ENCODE measurements at places on chromosomes 7 and 10.

- DNase-seq, result no peak
Observed at GRCh38 chr7:111682588-111683340, 120.5 kb upstream of the IMMP2L start.

DNA sequence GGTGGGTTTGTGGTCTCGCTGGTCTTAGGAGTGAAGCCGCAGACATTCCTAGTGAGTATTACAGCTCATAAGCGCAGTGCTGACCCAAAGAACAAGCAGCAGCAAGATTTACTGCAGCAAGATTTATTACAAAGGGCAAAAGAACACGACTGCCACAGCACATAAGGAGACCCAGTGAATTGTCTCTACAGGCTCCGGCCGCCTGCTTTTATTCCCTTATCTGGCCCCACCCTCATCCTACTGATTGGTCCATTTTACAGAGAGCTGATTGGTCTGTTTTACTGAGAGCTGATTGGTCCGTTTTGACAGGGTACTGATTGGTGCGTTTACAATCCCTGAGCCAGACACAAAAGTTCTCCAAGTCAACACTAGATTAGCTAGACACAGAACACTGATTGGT lies 82.1 kb downstream of the VIPR2 start:
- DNase-seq, result no peak

GRCh38 chr10:44766631-44767030 lies 144.5 kb upstream of the TMEM72 start:
- DNase-seq, result no peak

GRCh38 chr7:28703037-28703765 lies 254.9 kb downstream of the TRIL start:
- no peak for DNase-seq

DNA sequence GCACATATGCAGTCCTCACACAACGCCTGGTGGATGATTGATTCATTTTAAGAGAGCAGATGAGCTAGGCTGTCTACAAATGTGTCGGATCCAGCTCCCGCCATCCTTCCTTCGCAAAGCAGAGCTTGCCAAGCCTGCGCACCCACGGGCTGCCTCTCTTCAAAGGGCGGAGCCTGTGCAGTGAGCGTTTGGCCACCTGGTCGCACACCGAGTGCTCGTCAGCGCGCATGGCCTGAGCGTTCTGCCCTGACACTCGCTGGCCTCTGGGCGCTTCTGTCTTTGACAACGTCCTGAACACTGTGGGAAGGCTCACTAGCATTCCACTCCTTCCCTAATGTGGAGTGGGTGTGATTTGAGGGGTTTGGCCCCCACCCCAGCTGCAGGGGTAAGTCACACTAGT lies 47.1 kb upstream of the TMEM72 start:
- no peak for DNase-seq

GRCh38 chr7:148919859-148920258 lies 35.8 kb upstream of the EZH2 start:
- no peak for DNase-seq

Measured in activated CD4-positive, alpha-beta T cell treated with anti-CD3 and anti-CD28 coated beads for 24 hours (primary cell).